Ascending aorta (tissue), 2 donors: ENCODE measurements at places on chromosomes 3 and 15. TPM values are rescaled to one million over a fixed set of nuclear protein-coding genes. Genes with fewer than 3 reads are reported as not detected.

GRCh38 chr3:157469561-157470294, 33.1 kb downstream of the PTX3 start:
- DNase-seq: no peak
- no peak overlapping the region for H3K27ac ChIP-seq
- H3K36me3 ChIP-seq: no peaks in the 10 kb centered on the region
- H3K27me3 ChIP-seq: no peaks in the 10 kb centered on the region
- H3K4me1 ChIP-seq: no peaks in the 10 kb centered on the region

GRCh38 chr15:84807228-84807627, 9.9 kb upstream of the ALPK3 start:
- H3K4me3 ChIP-seq: no peak overlapping the region
- no peaks in the 10 kb centered on the region for H3K4me1 ChIP-seq
- H3K36me3 ChIP-seq: peaks cover 12% of the 10 kb centered on the region
- no peaks in the 10 kb centered on the region for H3K27me3 ChIP-seq
- no peak for DNase-seq

DNA sequence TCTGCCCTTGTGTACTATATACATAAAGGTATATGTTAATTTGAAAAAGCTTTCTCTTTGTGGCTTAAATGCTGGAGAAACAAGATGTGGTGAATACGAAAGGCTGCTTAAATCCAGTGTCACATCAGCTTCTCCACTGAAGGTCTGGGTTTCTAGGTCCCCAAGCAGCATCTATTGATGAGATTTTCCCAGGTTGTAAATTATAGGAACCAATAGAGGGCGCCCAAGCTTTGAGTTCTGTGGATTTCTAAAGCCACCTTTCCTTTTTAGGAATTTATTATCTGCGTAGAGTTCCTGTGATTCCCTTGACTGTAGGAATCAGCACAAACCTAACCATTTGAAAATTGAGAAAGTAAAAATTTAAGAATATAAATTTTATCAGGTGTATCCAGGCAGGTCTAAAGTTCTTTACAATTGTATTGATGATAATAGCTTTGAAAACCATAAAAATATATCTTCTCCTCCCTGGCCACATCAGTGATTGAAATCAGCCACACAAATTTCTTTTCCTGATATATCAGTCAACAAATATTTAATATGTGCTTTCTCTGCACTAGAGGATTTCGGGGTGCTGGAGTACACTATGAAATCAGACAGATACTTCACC, 88.3 kb upstream of the ADAMTSL3 start:
- H3K27me3 ChIP-seq: no peaks in the 10 kb centered on the region
- no peak for DNase-seq
- no peaks in the 10 kb centered on the region for H3K4me1 ChIP-seq
- H3K36me3 ChIP-seq: no peaks in the 10 kb centered on the region

- no peak for DNase-seq
- H3K4me3 ChIP-seq: no peak overlapping the region
- peak overlapping the region; percentile 36 for H3K27ac ChIP-seq
- no peaks in the 10 kb centered on the region for H3K4me1 ChIP-seq
- no peaks in the 10 kb centered on the region for H3K27me3 ChIP-seq
- no peaks in the 10 kb centered on the region for H3K36me3 ChIP-seq
Observed at GRCh38 chr3:186700267-186700666, 16.9 kb upstream of the KNG1 start.

DNA sequence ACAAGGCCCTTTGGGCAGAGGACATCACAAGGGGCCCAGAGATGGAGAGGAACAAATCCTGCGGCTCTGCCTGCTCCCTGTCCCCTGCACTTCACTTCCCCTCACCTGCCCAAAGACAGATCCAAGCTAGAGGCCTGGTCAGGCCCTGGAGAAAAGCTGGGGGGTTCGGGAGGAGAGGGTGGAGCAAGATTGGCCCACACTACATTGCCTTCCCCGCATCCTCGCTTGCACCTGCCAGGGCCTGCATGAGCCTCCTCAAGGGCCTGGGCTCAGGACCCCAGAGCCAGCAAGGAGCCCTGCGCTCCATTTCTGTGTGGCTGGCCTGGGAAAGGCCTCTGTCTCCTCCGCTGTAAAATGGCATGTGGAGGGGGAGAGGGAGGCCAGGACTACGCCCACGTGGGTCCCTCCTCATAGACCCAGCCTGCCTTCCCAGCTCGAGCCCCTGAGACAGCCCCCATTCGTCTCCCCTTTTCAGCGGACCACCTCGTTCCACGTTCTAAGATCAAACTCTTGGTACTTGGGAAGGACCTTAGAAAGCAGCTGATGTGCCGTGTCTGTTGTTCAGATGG, 106.0 kb downstream of the HMG20A start:
- no peaks in the 10 kb centered on the region for H3K27me3 ChIP-seq
- DNase-seq: no peak
- no peaks in the 10 kb centered on the region for H3K4me1 ChIP-seq
- no peak overlapping the region for H3K27ac ChIP-seq
- H3K4me3 ChIP-seq: no peak overlapping the region

DNA sequence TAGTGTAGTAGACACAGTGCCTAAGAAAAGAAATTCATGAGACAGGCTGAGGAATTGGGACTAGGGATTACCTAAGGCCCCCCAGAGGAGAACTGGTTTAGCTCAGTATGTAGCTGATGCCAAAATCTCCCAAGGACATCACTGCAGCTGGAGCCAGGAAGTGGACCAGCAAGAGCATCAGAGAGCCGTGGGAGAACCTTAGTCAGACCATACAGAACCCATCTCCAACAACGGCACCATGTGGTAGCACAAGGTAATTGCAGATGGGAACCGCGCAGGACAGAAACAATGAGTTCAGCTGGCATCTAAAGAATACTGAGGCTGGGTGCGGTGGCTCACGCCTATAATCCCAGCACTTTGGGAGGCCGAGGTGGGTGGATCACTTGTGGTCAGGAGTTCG, 81.7 kb downstream of the WNT5A start:
- H3K4me3 ChIP-seq: no peak overlapping the region
- no peak for DNase-seq
- no peaks in the 10 kb centered on the region for H3K4me1 ChIP-seq
- H3K27me3 ChIP-seq: no peaks in the 10 kb centered on the region
- H3K27ac ChIP-seq: no peak overlapping the region
- H3K36me3 ChIP-seq: no peaks in the 10 kb centered on the region

DNA sequence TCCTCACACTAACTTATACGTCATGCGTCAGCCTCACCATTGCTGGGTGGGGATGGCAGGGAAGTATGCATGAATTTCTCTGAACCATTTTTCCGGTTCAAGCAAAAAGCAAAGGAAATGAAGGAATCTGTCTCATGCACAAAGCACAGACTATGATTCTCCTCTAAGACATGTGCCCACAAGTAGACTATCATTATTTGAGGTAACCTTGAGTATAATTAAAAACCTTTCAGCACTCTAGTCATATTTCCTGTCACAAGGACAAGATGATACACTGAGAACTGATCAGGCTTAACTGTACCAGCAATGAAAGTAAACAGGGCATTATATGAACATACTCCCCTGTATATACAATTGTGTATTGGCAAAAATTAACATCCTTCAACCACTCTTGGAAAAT, 56.7 kb upstream of the TSC22D2 start:
- H3K36me3 ChIP-seq: no peaks in the 10 kb centered on the region
- H3K4me3 ChIP-seq: no peak overlapping the region
- H3K27me3 ChIP-seq: no peaks in the 10 kb centered on the region
- H3K4me1 ChIP-seq: no peaks in the 10 kb centered on the region
- no peak overlapping the region for H3K27ac ChIP-seq
- DNase-seq: no peak

DNA sequence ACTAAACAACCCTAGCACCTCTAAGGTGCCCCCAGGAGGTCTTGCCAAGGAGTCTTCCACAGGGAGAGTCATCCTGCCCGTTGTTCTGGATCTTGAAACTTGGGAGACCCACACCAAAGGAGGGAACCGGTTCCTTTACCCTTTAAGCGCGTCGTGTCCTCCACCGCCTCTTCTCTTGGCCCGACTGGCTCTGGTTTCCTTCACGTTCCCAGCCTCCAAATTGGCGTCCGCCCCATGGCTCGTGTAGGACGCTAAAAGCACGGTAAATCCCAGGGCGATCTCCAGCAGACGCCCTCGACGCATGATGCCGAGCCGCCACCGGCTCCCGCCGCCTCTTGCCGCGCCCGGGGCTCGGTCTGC, 1.1 kb downstream of the FBN1 start:
- no peaks in the 10 kb centered on the region for H3K36me3 ChIP-seq
- H3K27me3 ChIP-seq: no peaks in the 10 kb centered on the region
- peak overlapping the region; percentile 88 for H3K4me3 ChIP-seq
- peak overlapping the region; percentile 97 for H3K27ac ChIP-seq

DNA sequence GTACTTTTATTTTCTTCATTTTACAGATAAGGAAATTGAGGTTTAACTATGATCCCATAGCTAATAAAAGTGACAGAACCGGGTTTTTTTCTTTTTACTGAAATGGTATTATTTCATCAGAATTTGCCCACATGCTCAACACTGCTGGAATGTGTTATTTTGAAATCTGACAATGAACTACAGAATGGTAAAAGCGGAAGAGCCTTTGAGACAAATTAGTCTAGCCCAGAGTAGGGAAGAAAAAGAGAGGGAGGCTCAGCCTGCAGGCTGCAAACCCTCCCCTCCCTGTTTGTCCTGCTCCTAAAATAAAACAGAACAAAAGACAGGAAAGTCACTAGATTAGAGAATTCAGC, 100.3 kb upstream of the LIPC start:
- H3K27ac ChIP-seq: peak overlapping the region; percentile 84
- peaks cover 9% of the 10 kb centered on the region for H3K4me1 ChIP-seq
- H3K36me3 ChIP-seq: no peaks in the 10 kb centered on the region
- DNase-seq: no peak
- no peak overlapping the region for H3K4me3 ChIP-seq
- no peaks in the 10 kb centered on the region for H3K27me3 ChIP-seq

GRCh38 chr15:73787621-73788020, 34.5 kb upstream of the INSYN1 start:
- no peaks in the 10 kb centered on the region for H3K36me3 ChIP-seq
- H3K4me3 ChIP-seq: no peak overlapping the region
- H3K4me1 ChIP-seq: no peaks in the 10 kb centered on the region
- no peak for DNase-seq

TP63 gene
- not detected for total RNA-seq

PLSCR5 gene
- not detected for total RNA-seq

CIDEC gene
- total RNA-seq: 29.9 TPM

GP5 gene
- 0.11 TPM for total RNA-seq

GHRL gene
- total RNA-seq: not detected

GOLGA6D gene
- not detected for total RNA-seq

VWA5B2 gene
- total RNA-seq: 0.32 TPM
